ENCODE measurements at places on chromosomes 11 and 22.

- no peak for DNase-seq
Observed at GRCh38 chr22:17862646-17863181, 88.4 kb upstream of the BID start.

- DNase-seq: no peak
Observed at GRCh38 chr22:19892257-19892879, 37.7 kb upstream of the GNB1L start.

- no peak for DNase-seq
Observed at GRCh38 chr11:126510621-126511370, 155.3 kb downstream of the ST3GAL4 start.

DNA sequence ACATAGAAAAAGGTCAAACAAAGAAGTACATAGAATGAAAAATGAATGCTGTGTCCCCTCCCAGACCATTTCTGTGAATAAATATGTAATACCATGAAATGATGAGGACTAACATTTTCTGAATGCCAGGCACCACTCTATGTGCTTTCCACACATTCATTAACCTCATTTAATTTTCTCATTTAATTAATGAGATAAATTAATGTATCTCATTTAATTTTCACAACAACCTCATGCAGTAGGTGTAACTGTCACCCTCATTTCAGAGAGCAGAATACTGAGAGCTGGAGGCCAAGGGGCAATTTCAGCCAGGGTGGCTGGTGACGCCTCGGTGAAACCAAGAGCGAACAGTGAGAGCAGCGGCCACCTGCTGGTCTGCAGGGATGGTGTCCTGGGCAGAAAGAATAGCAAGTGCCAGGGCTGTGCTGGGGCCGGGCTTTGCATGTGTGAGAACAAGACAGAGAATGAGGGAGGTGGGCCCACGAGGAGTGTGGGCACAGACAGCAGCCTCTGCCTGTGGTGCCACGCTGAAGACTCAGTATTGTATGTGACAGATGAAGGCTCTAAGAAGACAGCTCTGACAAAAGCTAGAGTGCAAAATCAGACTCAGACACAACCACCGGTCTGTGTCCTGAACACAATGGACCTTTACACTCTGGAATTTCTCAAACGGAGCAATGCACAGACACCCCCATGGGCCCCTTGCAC lies 1.8 kb upstream of the SERPIND1 start:
- DNase-seq: no peak

GRCh38 chr11:60500276-60500910 lies 7.8 kb downstream of the MS4A12 start:
- no peak for DNase-seq

DNA sequence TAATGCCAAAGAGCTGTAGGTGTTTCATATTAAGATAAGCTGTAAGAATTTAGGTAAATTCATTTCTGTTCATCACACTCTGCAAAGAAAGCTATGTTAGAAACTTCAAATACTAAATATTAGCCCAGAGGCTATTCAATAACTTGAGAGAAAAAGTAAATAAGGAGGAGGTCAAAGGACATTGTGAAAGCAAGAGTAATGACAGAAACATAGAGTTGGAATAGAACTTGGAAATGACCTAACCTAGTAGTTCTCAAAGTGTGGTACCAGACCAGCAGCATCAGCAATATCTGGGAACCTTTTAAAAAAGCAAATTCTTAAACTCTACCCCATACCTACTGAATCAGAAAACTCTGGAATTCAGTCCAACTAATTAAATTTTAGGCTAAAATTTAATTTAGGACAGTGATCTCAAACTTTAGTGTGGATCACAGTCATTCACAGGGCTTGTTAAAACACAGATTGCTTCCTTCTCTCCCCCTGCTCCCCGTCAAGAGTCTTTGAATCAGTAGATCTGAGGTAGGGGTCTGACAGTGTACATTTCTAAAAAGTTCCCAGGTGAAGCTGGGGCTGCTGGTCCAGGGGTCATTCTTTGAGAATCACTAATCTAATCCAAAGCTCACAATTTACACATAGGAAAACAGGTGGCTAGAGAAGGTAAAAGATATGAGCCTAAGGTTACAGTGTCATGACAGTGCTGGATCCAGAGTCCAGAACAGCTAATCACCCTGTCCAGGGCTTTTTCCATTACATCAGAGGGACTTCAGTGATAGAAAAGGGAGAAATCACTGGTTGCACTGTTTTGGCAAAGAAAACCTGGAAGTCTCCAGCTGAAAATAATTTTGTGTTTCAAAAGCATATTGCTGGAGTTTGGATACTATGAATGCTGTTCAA lies 241.1 kb downstream of the SOX6 start:
- no peak for DNase-seq

DNA sequence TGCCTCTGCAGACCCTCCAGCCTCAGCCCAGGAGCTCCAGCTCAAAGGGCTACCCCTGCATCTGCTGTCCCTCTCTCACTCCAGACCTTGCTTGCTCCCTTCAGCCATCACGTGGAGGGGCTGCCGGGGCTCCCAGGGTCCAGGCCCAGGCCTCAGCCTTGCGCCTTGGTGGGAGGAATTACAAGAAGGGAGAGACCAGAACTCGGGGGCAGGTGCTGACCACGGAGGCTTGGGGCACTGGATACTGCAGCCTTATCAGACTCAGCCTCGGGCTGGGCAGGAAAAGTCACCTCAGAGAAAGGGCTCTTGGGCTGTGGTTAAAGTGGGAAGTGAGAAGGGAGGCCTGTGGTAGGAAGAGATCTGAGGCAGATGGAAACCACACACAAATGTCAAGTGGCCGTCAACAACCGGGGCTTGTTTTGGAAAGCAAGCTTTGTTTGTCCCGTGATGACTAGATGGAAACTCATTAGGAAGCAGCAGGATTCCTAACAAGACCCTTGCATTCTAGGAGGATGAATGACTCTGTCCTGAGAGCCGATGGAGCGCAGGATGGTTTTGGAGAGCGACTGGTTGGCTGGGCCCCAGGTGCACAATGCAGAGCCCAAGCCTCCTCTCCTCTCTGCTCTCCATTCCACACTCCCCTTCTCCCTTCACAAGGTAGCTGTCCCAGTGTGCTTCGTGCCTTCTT lies 1321.7 kb downstream of the TBC1D22A start:
- DNase-seq: peak; percentile 74

GRCh38 chr11:74818283-74818946 lies 69.8 kb downstream of the RNF169 start:
- no peak for DNase-seq

DNA sequence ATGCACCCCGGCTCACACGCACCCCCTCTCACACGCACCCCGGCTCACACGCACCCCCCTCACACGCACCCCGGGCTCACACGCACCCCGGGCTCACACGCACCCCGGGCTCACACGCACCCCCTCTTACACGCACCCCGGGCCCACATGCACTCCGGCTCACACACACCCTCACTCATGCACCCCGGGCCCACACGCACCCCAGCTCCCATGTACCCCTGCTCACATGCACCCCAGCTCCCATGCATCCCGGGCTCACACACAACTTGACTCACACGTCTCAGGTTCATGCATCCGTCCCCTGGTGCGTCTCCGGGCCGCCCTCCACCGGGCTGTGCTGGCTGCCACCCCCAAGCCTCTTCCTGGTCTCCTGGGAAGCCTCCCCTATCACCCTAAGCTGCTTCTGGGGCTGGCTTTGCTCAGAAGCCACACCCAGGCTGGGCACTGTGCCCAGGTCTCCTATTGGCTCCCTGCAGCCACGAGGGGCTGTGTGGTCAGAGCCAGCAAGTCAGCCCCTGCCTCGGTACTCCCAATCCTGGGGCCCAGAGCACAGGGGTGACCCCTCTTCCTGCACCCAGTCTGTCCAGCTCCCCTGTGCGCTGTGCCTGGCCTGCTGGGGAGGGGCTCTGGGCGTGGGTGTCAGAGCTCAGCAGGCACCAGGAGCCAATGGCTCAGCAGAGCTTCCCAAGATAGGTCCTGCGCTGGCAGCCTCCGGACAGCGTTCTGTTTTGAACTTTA lies 16.9 kb downstream of the TSPAN4 start:
- DNase-seq: no peak

DNA sequence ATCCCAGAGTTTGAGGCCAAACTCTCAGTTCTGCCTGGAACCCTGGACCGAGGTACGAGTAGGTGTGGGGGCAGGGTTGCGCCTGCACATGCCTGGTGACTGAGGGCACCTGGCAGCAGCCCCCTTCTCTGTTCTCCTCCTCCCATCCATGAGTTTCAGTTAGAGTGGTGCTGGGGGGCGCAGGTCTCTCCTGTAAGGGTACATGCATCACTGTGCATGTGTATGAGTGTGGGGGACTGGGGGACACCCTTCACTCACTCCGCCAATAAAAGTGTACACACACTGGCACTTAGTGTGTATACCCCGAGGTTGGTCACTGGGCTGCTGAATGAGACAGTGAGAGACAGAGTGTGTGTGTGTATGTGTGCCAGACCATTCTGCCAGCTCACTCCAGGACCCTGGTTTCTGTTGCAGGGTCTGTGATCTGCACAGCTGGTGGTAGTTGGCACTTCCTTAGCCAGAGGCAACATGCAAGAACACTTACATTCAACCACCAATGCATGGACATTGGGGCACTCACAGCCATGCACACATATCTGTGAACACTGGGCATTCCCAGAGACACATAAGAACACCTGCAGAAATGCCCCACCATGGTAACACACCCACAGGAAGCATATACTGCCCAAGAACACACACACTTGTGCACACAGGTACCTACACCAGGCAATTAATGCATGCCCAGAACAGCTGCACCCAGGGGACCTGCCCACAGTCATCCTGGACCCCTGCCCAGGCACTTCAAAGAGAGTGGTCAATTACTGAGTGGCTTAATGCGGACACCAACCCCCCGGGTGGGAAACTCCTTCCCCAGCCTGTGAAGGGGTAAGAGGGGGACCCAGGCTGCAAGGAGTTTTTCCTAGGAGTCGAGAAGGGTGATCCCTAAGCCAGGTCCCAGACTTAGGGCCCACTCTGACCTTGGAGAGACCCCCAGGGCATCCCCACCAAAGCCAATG lies 1.2 kb upstream of the NRXN2 start:
- DNase-seq: peak; percentile 44

- no peak for DNase-seq
Observed at GRCh38 chr22:30892286-30892685, 76.3 kb downstream of the MORC2 start.

- DNase-seq: no peak
Observed at GRCh38 chr11:2816523-2816922, 69.1 kb downstream of the CDKN1C start.

DNA sequence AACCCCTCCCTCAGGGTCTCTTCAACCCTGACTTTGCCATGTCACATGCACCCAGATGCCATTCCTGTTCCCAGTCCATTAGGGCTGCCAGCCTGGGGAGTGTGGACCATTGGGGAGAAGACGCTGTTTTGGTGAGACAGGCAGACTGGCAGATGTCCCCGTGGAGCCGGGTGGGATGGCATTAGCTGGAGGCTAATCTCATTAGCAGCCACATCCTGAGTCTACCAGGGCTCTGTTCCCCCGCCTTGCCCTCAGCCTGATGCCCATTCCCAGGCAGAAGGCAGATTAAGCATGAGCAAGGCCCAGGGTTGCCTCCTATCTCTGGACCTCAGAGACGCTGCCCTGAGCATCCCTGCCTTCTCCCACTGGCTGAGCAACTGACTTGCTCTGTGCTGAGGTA lies 46.4 kb upstream of the ALX4 start:
- no peak for DNase-seq

GRCh38 chr11:81869351-81870065 lies 864.2 kb downstream of the FAM181B start:
- DNase-seq: peak; percentile 93

DNA sequence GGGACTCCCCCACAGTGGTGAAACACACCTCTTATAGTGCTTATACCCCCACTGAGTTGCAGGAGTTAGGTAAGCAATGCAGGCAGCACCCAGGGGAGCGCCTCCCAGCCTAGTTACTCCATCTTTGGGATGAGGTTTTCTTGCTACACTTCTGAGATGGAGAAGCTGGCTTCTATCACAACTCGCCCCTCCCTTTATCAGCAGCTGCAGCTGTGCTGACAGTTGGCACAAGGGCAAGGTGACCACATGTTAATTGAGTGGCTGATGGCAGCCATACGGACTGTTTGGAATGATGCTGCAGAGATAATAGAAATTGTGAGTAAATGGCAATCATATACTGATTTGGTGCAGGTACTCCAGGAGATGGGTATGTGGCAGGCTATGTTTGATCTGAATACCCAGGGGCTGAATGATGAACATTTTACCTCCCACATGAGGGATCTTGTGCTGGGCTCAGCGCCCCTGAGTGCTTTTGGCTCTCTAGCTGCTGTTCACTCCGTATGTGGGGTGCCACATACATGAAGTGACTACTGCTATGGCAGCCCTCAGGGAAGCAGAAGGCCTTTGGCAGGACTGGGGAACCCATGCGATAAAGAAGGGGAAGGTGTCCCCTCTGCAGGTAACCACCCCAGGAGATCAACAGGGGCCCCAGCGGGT lies 29.2 kb upstream of the KCNA4 start:
- DNase-seq: no peak

- no peak for DNase-seq
Observed at GRCh38 chr11:586376-587316, 10.4 kb downstream of the PHRF1 start.

DNA sequence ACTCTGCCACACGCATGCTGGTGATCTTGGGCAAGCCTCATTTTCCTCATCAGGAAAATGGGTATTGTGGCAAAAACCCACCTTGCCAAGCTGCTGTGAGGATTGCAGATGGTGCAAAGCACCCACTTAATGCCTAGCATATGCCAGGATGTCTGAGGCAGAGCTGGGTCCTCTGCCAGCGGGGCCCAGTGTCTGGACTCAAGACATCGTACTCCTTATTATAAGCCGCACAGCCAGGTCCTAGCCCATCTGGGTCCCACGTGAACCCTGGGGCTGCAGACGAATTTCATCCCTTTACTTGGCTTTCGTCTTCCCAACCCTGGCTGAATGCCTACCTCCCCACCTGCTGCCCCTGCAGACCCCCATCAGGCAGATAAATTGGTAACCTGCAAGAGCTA lies 34.5 kb upstream of the ALX4 start:
- DNase-seq: no peak

- no peak for DNase-seq
Observed at GRCh38 chr11:122742301-122743018, 86.9 kb downstream of the UBASH3B start.

GRCh38 chr11:69008737-69009440 lies 4.2 kb downstream of the MRGPRF start:
- no peak for DNase-seq

GRCh38 chr22:19478901-19479354 lies at the start of gene UFD1:
TSS of gene UFD1 (minus strand) at chr22:19479193. CDS start at chr22:19479085, 108 bp downstream.
- peak; percentile 91 for DNase-seq

DNA sequence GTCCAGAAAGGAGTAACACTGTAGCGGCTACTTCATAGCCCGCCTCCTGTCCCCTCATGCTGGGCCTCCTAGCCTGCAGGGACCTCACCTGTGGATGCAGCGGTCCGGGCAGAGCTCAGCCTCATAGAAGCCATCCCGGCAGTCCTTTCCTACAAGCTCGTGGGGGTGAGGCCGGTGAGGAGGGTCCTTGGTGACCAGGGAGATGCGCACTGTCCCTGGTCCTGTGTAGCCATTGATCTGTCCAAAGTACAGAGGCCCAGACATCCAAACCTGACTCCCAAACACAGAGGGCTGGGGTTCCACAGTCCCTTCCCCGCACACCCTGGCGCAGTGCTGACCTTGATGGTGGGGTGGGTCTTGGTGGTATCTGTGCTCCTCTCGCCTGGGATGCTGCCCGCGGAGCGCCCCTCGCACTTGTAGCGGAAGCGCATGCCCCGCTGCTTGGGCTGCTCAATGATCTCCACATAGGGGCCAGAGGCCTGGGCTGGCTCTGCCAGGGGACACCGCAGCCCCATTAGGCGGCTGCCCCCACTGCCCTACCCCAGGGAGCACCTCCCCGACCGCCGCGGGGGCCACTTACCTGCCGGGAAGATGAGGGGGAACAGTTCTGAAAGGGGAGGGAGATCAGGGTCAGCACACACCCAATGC lies 993 bp downstream of the RELA start:
- DNase-seq: no peak
